Right ventricle myocardium inferior (tissue), 1 donor: ENCODE measurements at places on chromosomes 6 and 20. TPM values are rescaled to one million over a fixed set of nuclear protein-coding genes. Genes with fewer than 3 reads are reported as not detected.

GRCh38 chr20:10633718-10634117 is 40.1 kb downstream of the JAG1 start:
- no peak for DNase-seq

RAET1L gene
- total RNA-seq = not detected

IRAK1BP1 gene
- total RNA-seq = 3.5 TPM

RHAG gene
- 0.76 TPM for total RNA-seq

LRRC1 gene
- total RNA-seq = 1.1 TPM

DNA sequence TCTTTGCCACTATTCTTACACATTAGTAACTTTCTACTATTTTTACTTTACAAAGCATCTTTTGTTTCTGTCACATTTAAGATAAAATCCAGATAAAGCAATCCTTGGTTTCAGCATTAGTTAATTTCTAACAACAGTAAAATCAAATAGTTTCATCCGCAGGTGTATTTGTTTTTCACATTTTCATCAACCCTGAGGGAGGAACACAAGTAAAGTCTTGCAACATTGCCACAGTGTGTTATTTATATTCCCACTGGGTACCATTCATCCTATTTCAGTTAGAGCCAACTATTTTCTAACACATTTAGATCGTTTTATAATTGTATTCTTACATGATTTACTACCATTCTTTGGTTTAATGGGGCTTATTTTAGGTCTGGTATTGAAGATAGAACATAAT is 908.7 kb upstream of the CITED2 start:
- DNase-seq = no peak

- no peak for DNase-seq
These were observed 44.3 kb downstream of the TPD52L1 start for GRCh38 chr6:125197795-125198269.

- DNase-seq = no peak
These were observed 17.2 kb upstream of the SPAG4 start for GRCh38 chr20:35598476-35598875.

GRCh38 chr6:47592131-47592840 is 106.1 kb upstream of the ADGRF4 start:
- no peak for DNase-seq

- DNase-seq = no peak
These were observed 358.9 kb upstream of the SASH1 start for GRCh38 chr6:147983581-147984366.

THBD gene
- total RNA-seq = 17.4 TPM

- no peak for DNase-seq
These were observed 84.0 kb upstream of the SMLR1 start for GRCh38 chr6:130743175-130743574.

DNA sequence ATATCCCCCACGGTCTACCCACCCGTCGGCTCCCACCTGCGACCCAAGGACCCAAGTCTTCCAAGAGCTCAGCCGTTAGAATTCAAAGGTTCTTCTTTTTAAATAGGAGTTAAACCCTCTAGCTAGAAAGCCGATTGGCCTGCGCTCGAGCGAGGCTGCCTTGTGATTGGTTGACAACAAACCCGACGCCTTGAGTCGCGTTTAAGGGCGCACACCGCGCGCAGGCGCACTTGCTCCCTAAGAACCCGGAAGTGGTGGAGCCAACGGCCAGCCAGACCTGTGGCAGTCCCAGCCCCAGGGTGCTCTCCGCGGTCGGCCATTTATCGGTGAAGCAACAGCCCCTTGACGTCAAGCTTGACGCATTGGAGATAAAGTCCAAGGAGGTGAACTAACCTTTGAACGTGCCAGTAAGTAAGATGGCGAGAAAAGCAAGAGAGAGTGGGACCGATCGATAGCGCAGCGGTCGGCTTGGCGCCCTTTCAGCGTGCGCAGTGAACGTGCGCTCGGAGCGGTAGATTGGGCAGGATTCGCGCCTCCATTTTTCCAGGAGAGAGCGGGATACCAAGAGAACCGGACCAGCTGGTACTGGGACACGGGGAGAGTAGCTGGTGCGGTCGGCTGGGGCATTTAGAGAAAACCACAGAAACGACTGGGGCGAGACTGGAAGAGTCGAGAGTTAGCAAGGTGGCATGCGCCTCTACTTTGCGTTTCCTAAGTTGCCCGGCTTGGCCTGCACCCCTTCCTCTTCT is at the start of the genes AURKA and CSTF1:
Gene AURKA (minus strand): TSS at position 84 of the 749 bp plus-strand sequence. CDS start 4,018 bp downstream, outside the sequence.
Gene CSTF1 (plus strand): TSS at position 514 of the 749 bp plus-strand sequence. CDS start 2,908 bp downstream, outside the sequence.
- DNase-seq = peak; percentile 100

- DNase-seq = no peak
These were observed 234.1 kb downstream of the GMPR start for GRCh38 chr6:16472349-16473069.

DNA sequence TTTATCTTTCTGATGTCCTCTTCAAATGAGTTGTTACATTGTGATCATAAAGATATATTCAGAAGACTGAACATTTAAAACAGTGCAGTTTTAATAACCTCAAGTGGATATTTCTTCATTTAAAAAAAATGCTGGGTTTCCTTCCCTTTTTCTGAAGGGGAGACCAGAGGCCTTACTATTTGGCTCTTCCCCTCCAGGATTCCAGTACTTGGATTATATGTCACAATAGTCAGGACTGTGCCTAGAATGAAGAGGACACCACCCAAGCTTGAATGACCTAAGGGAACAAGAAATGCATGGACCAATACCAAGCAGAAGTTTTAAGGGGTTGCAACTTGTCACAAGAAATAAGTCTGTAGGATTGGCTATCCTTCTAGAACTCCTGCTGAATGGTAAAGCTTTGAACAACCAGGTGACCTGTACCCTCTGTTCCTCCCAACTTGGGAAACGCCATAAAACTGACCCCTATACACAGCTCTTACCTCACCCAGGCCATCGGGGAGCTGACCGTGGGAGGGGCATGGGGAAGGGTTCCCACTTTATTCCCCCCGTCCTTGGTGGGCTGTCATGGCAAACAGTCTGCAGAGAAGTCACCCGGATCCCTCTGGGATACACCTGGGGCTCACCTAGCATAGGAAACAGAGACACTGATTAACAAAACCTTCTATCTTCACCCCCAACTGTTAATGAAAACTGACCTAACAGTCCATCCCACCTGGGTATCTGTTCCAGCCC is 2.0 kb downstream of the FRS3 start:
- DNase-seq = no peak

DNA sequence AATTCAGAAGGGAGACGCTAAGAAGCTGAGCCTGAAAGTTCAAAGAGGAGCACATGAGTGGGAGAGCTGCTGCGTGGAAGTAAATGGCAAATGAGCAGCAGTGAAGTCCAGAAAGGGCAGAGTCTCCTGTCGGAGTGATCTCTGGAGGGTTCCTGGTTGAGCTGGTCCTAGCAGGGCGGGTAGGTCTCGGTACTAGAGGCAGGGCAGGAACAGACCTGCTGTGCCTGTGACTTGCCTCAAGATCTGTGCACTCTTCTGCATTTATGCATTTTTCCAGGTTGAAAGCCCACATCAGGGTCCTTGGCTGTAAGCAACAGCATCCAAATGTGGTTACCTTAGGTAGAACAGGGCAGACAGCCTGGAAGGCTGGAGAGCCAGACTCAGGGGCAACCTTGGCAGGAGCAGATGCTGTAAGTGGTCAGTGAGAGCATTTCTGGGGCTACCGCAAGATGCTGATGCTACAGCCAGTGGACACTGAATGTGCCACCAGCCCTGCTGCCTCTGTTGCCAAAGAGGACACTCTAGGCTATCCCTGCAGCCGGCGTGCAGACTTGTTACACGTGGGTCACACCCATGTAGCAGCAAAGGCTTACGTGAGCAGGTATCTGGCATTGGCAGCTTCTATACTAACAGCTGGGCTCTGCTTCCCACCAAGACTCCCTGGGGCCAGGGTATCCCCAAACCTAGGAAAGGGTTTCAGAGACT is 8.4 kb downstream of the DUSP22 start:
- no peak for DNase-seq

COL9A1 gene
- 0.14 TPM for total RNA-seq

DNA sequence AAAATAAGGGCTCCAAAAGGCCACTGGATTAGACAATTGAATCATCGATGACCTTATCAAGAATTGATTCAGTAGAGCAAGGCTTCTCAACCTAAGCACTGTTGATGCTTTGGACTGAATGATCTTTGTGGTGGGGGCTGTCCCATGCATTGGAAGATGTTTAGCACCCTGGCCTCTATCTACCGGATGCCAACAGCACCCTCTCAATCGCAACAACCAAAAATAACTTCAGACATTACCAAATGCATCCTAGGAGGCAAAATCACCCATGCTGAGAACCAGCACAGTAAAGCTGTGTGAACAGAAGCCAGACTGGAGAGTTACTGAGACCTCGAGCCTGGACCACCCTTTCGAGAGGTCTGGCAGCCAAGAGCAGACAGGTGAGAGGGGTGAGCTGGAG is 67.5 kb downstream of the TBC1D7 start:
- no peak for DNase-seq

DNA sequence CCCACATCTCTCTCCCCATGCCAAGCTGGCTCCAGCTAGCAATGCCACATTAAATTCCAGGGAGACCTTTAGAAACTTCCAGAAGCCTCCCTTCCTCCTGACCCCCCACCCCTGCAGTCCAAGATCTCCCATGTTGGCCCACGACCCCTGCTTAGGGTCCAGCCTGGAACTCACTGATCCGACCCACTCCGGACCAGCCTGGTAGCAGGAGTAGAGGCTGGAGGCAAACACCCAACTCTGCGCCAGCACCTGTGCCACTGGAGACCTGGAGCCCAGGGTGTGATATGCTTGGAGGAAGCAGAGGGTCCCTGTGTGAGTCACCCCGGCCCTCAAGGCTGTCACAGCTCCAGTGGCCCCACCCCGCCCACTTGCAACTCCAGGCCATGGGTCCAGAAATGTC is 3.3 kb upstream of the ULBP1 start:
- no peak for DNase-seq

DNA sequence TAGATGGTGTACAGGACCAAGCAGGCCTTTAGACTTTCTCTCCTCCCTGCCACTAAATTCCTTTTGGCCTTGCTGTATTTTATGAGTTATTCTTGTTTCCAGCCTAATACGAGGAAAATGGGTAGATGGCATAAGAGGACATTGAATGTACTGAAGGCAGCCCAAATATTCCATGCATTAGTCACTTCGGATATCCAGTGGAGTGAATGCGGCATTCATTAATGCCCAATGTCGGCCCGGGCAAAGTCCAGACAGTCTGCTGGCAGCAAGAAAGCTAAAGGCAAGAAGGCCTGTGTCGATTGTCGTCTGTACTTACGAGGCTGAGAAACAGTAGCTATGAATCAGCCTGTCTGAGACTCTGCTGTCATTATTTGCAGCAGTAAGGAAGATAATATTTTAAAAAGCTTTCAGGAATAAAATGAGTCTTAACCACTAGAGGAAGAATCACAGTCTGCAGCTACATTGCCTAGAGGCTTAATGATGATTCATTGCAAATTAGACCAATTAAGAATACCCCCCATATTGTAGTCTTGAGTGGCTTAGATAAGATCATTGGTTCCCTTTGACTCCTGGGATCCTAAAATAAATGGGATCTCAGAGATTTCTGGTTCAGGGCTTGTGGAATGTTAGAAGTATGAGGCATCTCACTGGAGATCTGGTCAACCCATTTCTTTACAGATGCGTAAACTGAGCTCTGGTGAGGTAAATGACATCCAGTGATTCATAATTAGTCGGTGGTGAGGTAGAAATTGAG is 534.1 kb upstream of the JAG1 start:
- no peak for DNase-seq

DNA sequence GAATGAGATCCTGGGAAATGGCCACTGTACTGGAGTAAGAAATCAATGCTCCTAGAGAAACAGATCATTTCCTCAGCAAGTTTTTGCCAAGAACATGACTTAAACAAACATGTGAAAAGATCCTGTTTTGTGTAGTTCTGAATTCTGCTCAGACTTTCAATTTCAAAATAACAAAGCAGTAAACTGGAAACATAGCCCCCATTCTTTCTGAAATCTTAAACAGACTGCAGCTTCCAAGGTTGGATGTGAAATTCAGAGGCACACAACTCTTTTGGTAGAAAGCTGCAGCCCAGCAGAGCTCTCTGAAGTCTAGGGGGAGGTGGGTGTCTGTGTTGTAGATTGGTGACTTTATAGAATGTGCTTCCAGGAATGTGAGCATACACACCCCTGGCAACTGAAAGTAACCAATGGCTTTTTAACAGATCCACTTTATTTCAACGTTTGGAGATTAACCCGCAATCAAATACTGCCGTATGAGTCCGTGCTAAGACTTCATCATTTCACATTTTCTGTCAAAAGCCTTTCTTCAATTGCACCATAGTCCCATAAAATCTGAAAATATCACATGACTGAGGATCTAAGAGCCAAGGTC is 86.4 kb downstream of the ATXN1 start:
- DNase-seq = no peak

DNA sequence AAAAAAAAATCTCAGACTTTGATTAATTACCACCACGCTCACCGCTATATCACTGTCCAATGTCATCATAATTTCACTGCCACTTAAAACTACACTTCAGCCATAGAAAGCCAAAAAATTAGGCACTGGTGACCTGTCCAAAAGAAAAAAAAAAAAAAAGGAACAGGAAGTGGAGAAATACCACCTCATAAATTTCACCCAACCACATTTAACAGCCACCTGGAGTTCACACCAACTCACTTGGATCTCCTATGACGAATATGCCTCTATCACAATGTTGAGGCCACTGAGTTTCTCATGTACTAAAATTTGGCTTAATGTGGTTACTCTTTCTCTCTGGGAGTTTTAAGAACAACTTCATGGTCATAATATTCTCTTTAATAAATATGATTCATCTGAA is 237.5 kb upstream of the RSPO3 start:
- no peak for DNase-seq

- no peak for DNase-seq
These were observed 136.9 kb downstream of the FOXO3 start for GRCh38 chr6:108697561-108698161.

SCRT2 gene
- not detected for total RNA-seq

- no peak for DNase-seq
These were observed 125.2 kb downstream of the KIF6 start for GRCh38 chr6:39599973-39600372.

DNA sequence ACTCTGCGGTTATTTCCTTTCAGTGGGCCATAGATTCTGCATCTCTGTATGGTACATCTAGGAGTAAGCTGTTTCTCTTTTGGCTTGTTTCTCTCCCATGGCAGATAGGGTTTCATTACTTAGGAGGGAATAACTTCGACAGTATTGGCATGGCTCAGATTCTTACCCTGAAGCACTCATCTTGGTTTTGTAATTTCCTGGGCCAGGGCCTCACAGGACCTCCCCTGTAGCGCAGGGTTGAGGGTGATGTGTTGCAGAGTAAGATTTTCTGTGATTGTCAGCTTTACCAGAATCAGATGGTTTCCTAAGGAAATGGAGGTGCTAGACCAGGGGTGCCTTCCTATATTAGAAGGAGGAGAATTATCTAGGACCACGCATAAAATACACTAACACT is 78.3 kb downstream of the STXBP5 start:
- no peak for DNase-seq

ADGB gene
- not detected for total RNA-seq

THEMIS gene
- total RNA-seq = 0.08 TPM

TMEM14C gene
- 120 TPM for total RNA-seq

GRCh38 chr20:63156221-63156671 is 59.7 kb downstream of the YTHDF1 start:
- no peak for DNase-seq

DNA sequence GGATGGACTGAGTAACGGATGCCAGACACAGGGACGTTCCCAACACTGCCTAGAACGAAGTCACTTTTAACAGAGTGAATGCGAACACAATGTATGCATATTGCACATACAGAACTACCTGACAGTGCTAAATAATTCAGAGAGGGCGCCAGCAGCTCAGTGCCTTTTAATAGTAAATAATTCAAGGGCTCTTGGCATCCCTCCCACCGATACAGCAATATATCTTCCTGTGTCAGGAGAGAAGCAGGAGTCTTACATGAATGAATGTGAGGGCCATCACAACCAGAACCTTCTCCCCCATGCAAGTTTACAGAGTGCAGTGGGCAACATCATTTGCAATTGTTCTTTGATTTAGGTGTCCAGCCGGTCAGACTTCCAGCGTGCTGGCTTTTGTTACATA is 88.4 kb upstream of the KCNG1 start:
- DNase-seq = no peak
